ENCODE measurements at places on chromosomes 2 and 18.

DNA sequence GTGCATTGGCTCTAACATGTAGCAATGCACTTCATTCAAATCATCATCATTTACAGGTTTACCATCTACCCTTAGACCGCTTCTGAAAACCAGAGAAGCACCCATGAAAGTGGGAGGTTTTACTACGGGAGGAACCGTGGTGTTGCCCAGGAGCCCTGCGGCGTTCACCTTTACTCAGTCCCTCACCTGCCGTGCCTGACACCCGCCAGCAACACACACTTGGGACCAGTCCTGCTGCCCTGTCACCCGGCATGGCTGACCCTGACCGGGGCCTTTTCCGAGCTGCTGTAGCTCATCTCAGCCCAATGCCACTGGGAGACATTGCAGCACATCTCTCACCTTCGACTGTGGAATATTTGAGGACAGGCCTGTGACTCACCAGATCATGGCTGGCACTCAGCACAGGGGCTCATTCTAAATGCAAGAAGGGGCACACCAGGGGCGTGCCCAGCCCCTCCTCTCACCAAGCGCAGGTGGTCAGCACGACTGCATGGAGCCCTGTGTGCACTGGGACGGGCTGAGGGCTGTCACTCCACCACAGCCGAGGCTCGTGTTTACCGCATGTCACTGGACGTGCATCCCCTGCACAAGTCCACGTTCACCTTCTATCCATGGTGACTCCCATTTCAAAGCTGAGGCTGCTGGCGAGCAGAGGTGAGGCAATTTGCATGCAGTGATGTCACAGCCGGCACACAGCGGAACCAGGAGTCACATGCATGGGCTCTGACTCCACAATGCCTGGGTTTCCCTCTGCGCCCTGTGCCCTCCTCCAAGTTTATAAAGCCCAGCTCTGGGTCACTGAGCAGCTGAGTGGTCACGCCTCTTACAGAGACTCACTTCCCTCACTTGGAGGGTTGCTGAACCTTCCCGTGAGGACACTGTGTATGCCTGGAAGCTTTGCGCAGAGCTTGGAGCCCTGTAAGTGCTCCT lies 76.7 kb upstream of the SNTG2 start:
- no peak for DNase-seq

- DNase-seq: no peak
Measured at GRCh38 chr2:212694398-212694797, 155.8 kb upstream of the ERBB4 start.

- no peak for DNase-seq
Measured at GRCh38 chr2:190844700-190845401, 35.8 kb upstream of the GLS start.

GRCh38 chr2:159262904-159263303 lies 23.6 kb downstream of the WDSUB1 start:
- no peak for DNase-seq

DNA sequence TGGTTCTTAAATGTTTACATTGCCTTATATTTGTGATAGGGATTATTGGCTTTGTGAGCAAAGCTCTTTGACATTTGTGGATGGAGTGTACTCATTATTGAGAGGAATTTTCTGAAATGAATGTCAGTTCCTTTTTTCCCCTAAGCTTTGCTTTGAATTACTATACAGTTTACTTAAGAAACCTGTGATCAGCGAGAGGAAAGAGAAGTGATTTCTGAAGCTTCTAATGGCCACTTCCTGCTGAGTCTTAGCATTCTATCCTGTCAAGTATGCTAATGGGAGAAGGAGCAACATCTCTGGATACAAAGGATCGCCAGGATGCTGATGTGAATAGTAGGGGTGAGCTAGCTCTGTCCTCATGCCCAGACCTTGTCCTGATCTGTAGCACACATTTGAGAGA lies 47.8 kb upstream of the MGAT5 start:
- no peak for DNase-seq

DNA sequence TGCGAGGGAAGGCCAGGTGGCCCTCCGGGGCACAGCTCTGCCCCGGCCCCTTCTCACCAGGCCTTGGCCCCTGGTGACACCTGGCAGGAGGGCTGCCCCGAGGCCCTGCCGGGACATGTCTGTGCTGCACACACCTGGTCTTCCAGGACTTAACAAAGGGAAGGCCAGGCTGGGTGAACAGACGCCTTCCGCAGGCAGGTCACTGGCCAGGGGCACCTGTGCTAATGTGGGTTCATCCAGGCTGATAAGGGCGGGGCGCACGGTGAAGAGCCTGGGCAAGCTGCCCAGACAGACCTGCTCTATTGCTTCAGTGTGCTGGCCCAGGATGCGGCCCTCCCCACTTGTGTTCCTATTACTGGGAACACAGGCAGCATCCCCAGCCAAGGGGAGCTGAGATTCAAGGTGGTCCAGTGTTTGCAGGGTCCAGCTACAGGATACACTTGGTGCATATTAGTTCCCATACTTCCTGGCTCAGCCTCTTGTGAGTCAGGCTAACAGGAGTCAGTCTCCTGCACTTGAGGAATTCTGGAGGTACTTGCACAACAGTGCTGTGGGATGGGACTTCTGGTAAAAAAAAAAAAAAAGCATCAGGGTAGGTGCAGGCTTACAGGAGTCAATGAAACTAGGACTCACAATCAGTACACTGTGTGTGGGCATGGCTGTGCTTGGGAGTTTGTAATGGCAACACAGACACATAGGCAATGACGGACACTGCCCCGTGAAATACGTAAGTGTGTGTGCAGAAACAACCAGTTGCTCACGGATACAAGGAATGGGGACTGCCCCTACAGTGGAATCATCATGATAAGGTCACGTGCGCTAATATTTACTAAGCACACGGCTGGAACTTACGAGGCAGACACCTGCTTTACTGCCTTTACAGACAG lies 261.4 kb downstream of the TWIST2 start:
- DNase-seq: no peak

DNA sequence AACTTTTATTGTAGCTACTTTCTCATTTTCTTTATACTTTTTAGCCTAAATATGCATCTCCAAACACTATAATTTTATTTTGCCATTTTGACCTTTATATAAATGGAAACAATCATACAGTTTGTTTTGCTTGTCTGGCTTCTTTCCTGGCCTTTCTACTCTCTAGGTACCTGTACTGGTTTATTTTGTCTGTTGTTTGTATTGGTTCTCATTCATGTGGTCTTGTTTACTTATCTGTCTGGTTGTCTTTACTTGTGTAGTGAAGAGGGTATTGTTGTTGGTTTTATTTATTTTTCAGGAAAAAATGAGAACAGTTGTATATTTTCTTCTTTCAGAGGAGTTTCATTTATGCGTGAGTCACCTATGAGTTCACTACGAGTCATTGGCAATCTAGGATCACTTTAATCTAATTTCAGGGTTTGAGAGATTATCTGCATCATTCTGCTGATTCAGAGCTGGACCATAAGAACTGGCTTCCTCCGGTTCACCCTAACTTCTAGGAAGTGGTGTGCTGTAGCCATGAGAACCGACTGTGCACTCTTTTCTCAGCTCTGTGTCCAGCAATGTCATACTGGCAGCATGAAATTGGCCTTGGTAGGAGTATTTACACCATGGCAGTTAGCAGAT lies 33.1 kb upstream of the HDAC4 start:
- peak; percentile 49 for DNase-seq

DNA sequence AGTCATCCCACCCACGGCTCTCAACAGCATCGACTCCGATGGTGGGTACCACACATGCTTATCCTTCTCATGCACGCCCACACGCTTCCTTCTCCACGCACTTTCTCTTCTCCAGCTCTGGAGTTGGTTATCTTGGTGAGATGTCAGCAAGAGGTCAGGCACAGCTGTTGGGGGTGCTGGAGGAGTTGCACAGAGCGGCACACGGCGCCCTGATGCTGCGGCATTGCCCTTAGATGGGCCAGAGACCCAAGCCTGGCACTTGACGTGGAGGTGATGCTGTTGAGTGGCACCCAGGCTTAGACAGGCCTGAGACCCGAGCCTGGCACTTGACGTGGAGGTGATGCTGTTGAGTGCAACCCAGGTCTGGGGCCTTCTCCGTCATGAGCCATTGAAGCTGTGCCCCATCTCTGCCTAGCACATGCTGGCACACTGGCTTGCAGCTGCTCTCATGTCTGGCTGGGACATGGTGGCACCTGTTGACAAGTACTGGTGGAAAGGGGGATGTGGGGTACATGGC lies 83.2 kb downstream of the DGKD start:
- no peak for DNase-seq

DNA sequence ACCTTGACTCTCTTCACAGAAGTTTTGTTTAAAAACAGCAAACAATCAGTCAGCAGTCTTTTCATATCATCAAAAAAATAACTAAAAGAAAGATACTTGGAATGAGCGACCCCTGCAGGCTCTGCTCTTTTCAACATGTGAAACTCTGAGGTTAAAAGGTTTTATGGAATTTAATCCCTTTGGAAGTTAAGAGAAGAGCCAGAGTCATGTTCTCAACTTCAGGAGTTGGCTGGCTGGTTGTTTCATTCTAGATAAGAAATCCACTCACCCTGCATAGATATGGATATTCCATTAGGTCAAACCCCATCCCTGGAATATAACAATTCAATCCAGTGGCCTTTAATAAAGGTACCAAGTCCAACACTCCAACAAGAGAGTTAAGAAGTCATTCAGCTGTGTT lies 115.6 kb upstream of the RMDN2 start:
- DNase-seq: peak; percentile 79

DNA sequence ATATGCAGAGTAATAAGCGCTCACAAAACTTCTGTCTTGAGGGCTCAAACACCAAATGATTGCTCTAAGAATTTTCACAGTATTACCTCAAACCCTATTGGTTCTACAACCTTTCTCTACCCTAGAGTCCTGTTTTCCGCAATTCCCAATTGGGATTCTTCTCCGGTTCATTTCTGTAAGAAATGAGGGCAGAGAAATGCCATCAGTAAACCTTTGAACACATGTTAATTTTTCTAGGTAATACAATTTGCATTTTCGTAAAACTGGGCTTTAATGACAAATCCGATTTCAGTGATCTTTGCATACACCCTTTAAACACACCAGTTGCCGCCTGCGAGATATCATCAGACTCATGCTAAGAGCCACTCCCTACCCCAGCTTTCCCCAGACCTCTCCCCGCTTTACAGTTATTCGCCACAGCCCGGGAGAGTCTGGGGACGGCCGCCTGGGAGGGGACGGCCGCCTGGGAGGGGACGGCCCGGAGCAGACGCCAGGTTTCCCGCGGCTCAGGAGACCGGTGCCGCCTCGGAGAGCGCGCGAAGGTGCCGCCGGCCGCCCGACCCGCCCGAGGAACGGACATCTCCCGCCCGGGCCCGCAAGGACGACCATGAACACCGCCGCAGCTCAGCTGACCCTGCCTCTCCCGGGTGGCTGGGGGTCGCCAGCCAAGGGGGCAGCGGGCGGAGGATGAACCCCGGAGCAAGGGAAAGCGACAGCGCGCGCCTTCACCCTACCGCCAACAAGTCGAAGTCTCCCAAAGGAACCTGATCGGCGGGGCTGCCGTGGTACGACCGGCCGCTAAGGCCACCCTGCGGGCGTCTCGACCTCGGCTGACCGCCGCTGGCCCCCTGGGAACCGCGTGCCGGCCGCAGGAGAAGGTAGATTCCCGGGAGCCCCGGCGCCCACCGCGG lies 463 bp downstream of the SMC6 start:
- DNase-seq: peak; percentile 24

DNA sequence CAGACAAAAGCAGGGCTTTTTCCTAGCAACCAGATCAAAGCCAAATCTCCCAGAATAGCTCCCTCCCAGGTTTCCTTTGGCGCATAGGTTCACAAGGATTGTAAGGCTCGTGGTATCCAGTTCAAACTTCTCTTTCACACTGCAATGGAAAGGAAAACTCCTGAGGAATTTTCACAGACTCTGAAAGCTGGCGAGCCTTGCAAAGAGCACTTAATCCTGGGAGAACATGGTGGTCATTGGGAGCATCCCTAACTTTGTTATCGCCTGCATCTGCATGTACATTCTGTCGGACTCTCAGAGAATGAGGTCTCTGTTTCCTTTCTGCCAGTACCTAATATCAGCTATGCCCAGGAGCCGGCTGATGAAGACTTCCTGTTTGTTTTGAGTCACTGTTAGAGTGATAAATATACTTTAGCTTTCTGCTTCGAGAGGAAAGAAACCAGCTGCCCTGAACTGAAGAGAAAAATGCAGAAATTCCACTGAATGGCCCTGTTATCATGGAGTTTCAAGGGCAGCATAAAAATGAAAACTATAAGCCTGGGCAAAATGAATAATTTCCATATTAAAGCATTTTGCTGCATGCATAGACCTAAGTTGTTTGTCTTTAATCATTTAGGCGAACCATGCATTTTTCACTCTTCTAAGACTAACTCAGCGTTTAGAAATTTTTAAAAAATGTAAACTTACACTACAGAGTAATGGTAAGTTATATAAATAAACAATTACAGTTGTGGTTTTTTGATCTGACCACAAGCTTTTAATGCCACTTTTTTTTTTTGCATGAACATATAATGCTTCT lies 76.4 kb upstream of the ZEB2 start:
- DNase-seq: peak; percentile 72

GRCh38 chr2:236193026-236193425 lies 24.8 kb upstream of the GBX2 start:
- DNase-seq: no peak

- no peak for DNase-seq
Measured at GRCh38 chr18:199214-199613, 40.9 kb downstream of the USP14 start.

- no peak for DNase-seq
Measured at GRCh38 chr18:14937271-14937670, 189.3 kb downstream of the ANKRD30B start.

DNA sequence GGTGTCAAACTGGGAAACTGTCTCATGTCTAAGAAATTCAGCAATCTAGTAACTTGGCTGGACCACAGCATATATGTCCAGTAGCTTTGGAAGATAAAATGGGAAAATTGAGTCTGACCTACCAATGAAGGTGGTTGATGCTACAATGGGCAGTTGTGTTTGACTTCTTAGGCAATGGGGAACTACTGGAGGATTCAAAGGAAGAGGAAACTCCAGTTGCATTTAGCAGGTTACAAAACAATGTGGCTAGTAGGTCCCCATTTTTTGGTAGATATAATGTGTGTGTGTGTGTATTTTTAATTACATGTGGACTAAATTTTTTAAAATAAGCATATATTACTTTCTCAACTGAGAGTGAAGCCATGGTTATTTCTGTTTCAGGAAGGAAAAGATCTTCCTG lies 427.7 kb downstream of the NBAS start:
- no peak for DNase-seq

DNA sequence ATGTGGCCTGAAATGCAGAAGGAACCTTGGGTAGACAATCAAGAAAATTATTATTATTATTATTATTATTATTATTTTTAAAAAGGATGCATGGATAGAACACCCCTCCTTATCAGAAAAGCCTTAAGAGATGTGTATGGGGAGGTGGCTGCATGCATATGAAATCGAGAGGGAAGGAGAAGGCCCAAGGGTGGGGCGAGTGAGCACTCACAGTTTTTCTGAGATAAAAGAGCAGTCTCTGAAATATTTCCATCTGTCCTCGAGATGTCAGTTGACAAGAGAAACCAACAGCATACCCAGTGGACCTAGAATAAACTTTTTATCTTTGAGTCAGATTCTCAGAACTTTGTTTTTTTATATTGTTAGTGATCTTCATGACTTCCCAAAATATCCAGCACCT lies 282.9 kb downstream of the GPD2 start:
- no peak for DNase-seq

- DNase-seq: no peak
Measured at GRCh38 chr2:72947952-72948830, 30.9 kb downstream of the EMX1 start.

GRCh38 chr2:47488870-47489584 lies 86.1 kb downstream of the MSH2 start:
- peak; percentile 75 for DNase-seq
